Putamen (tissue), 1 donor: ENCODE measurements at places on chromosomes 2 and 18.

- DNase-seq = no peak
Measured at GRCh38 chr18:2036086-2036485, 535.2 kb downstream of the METTL4 start.

GRCh38 chr2:177123048-177123447 lies 89.5 kb upstream of the HNRNPA3 start:
- no peak for DNase-seq

GRCh38 chr2:10537522-10538199 lies 89.5 kb upstream of the ODC1 start:
- no peak for DNase-seq

DNA sequence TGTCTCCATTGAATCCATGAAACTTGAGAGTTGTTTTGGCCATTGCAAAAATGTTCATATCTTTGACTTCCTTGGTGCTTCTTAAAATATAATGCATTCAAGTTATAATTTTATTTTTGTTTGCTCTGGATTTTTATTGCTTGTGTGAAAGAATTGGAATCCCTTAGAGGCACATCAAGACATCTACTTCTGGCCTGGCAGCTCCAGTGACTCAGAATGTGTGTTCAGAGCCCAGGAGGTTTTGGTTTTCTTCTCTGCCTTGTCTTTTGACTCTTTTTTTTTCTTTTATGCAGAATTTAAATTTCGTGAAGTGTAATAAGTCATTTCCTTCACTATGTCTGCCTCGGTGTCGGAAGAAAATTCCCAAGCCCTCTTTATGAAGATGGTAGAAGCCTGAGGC lies 180.2 kb downstream of the LTBP1 start:
- DNase-seq = no peak

- DNase-seq = no peak
Measured at GRCh38 chr18:32542221-32542798, 71.6 kb upstream of the GAREM1 start.

GRCh38 chr18:35524226-35524625 lies 26.5 kb upstream of the INO80C start:
- peak; percentile 65 for DNase-seq

DNA sequence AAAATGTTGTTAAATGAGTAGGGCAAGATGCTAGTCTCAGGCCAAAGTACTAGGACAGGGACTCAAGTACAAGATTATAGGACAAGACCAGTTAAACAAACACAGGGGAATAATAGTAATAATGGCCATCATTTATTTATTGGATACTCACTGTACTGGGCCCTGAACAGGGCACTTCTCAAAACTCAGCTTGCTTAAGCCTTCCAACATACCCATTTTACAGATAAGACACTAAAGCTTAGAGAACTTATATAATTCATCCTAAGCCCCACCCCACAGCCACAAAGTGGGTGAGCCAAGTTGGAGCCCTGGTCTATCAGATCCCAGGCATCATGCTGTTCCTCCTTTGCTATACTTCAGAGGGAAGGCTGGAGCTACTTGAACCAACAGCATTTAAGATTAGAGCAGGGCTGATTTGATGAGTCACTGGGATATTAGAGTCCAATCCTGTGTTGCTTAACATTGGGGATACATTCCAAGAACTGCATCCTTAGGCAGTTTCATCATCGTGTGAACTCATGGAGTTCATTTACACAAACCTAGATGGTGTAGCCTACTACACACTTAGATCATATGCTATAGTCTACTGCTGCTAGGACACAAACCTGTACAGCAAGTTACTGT lies 153.6 kb downstream of the MTCL1 start:
- no peak for DNase-seq

- DNase-seq = no peak
Measured at GRCh38 chr2:23924589-23925359, 2.1 kb downstream of the ATAD2B start.
